ENCODE measurements at places on chromosomes 11 and 22.

DNA sequence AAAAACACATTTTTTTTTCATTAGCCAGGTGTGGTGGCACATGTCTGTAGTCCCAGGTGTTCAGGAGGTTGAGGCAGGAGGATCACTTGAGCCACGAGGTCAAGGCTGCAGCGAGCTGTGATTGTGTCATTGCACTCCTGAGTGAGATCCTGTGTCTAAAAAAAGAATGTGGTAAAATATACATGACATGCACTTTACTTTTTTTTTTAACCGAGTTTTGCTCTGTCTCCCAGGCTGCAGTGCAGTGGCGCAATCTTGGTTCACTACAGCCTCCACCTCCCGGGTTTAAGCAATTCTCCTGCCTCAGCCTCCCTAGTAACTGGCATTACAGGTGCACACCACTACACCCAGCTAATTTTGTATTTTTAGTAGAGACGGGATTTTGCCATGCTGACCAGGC lies 22.5 kb upstream of the CLDN5 start:
- no peak for DNase-seq

DNA sequence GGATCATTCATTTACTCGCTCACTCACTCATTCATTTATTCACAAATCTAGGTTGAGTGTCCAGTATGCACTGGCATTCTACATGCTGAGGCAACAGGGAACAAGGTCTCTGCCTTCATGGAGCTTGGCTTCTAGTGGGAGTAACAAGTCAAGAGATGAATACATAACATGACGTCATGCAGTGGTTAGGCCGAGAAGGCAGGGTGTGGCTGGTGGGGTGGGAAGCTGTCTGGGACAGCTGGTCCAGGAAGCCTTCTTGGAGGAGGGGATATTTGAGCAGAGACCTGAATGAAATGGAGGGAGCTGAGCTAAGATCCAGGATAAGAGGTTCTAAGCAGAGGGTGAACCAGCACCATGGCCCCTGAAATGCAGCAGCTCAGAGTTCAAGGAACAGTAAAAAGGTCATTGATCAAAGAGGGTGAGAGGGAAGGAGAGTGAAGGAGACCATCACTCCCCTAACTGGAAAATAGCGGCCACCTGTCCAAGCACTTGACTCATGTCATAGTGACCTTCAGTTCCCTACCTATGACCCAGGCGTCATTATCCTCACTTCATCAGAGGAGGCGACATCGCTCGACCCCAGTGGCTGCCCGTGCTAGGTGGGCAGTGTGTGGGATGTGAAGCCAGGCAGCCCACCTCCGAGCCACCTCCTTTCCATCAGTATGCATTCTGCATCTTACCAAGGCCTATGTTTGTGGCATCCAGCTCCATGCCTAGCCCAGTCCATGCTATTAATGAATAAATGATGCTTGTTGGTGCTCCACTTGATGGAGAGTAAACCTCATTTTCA lies 105.0 kb downstream of the TSPAN18 start:
- DNase-seq = no peak

DNA sequence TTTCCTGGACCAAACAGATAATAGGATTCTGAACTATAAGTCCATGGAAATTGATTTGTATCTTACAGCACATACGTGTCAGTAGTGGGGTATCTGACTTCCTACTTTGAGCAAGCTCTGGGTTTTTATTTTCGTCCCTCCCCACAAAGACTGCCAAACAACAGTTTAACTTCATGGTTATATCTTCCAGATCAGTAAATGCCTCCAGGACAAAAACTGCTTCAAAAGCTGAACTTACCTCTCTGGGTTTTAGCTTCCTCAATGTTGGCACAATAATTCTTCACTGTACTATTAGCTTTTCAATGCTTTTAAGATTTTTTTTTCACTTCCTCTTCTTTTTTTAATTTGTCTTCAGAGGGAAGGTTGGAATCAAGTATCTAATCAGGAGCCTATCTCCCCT lies 4.2 kb upstream of the DPF2 start:
- no peak for DNase-seq

DNA sequence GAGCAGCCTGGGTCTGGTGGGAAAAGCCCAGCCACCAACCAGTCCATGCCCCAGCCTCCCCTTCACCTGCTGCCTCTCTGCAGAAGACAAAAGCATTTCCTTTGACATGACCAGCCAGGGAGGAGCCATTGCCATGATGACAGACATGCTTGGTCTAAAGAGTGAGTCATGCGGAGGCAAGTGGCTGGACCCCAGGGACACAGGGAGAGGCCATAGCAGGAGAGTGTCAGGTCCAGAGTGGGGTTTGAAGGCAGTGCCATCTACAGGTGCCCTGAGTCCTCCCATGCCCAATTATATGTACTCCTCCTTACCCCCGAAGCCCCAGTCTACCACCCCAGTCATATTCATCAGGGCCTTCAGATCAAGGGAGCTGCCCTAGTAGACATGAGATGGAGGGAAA lies 67.4 kb downstream of the SCN3B start:
- DNase-seq = no peak

DNA sequence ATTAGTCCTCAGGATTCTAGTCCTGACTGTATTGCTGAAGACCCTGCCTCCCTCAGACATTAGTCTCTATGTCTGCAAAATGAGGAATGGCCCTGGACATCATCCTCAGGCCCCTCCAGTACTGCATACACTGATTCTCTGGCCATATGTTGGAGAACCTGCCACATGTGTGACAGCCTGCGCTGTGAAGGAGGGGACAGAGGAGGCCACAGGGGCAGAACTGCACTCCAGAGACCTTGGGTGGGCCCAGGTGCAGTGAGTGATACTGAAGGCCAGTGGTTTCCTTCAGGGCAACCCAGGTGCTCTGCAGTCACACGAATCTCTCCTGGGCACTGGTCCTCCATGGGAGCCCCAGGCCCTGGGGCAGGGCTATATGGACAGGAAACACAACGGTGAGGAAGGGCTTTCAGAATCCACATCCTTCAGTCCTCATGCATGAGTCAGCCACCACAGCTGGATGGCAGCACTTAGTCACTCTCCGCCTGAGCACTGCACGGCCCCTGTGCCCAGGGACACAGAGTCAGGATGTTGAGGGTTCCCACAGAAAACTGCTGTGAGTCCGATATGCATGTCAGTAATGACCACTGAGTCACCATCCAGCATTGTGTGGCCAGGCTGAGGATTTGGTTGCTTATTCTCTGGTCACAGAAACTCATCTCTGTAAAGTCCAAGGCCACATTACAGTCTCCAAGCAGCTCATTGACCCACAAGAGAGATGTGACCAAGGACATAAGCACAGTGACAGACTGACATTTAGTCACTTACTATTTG lies 39.7 kb downstream of the ME3 start:
- no peak for DNase-seq

DNA sequence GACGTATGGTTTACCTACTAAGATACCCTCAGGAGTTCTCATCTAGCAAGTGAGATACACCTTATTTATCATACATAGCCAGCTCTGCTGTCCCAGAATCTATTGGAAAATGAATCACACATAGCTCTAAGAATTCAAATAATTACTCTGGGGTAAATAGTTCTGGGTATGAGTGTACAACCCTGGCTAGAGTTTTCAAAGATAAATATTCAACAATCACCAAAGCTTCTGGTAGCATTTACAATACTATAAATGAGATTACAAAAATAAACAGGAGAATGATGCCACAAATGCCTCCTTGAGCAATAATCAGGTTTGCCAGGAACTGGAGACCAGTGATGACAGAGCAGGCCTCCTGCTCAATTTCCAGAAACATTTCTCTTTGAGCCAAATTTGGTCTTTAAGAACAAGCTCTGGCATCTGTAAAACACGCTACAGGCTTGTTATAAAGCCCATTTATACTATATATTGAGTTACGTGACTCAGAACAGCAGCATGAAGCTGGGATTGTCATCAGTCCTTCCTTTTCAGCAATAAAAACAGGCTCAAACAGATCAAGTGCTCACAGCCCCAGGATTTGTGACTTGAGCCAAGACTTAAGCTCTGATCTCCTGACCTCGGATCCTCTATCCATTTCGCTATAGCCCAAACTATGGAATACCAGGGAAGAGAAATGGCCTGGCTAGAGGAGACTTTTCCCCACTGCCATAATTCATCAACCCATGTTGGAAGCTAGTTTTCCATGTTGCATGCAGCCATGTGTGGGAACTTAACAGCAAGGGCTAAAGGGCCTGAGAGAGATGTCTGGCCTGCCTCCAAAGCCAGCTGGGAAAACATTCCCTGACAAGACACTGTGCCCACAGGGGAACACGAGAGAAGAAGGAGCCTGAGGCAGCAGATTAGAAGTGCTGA lies 19.7 kb downstream of the RAB30 start:
- DNase-seq = no peak

- DNase-seq = no peak
Observed at GRCh38 chr11:131723088-131723487, 352.7 kb downstream of the NTM start.

DNA sequence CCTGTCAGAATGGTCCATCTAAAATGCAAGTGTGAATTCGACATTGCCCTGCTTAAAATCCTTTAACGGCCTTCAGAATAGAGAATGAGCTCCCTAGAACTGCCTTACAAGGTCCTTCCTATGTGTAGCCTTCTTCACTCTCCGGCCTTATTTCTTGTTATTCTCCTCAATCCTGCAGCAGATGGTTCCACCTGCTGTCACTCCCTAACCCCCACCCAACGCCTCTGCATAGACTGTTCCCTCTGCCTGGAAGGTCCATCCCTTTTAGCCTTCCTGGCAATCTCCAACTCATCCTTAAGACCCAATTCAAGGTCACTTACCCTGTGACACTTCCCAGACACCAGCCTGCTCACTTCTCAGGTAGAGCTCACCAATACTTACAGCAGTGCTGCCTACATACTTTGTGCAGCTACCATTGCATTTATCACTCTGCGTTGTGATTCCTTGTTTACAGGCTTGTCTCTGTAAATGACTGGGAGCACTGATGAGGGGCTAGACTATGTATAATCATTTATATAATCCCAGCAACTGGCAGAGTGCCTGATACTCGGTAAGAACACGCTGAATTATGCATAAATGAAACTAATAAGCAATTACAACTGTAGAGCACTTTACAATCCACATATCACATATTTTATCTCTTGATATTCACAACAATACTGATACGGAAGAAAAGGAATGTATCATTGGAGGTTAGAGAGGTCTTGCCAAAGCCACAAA lies 58.9 kb downstream of the CLPB start:
- no peak for DNase-seq

GRCh38 chr22:26406118-26406517 lies 22.9 kb upstream of the ASPHD2 start:
- DNase-seq = no peak

- no peak for DNase-seq
Observed at GRCh38 chr11:78386215-78386941, 31.2 kb downstream of the GAB2 start.

Data from amygdala (tissue), 56 donors.